ENCODE measurements at places on chromosomes 3 and 15. TPM values are rescaled to one million over a fixed set of nuclear protein-coding genes. Genes with fewer than 3 reads are reported as not detected.

KCNH8 gene
- total RNA-seq = not detected

CCDC39 gene
- total RNA-seq = not detected

TMEM207 gene
- not detected for total RNA-seq

LRRC2 gene
- not detected for total RNA-seq

TRIM42 gene
- total RNA-seq = not detected
